ENCODE measurements at places on chromosomes 4 and X.

DNA sequence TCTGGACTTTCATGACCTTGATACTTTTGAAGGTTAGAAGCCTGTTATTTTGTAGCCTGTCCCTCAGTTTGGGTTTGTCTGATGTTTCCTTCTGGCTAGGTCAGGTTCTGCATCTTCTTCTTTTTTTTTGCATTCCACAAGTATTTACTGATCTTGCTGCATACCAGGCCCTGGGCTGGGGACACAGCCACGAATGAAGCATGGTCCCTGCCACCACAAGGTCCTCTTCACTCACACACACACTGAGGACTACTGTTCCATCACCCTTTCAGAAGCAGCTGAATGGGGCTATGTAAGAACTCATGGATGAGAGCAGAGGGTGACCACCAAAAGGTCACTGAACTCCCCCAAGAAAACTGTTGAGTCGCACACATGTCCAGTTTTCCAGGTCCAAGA, 39.2 kb downstream of the USP11 start:
- DNase-seq = no peak

- DNase-seq = no peak
These were observed 250.7 kb upstream of the RASGEF1B start for GRCh38 chr4:81722290-81722851.

- DNase-seq = no peak
These were observed 610.6 kb upstream of the DIPK2B start for GRCh38 chrX:45811326-45811725.

- no peak for DNase-seq
These were observed 76.9 kb upstream of the SCOC start for GRCh38 chr4:140296335-140297220.

DNA sequence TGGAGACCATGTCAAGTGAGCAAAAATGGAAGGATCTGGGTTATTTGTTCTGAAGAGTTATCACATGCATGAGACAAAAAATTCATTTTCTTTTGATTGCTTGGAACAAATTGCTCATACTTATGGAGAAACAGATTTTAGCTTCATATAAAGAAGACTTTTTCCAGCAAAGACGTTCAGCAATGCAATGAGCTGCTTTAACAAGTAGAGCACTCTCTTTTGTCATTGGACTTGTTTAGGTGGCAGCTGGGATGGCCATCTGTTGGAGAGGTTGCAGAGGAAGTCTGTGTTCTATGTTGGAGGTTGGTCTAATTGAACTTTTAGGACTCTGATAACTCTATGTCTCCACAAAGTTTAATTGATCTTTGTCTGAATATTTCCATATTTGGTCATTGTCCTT, 19.9 kb upstream of the CEP135 start:
- no peak for DNase-seq

- DNase-seq = no peak
These were observed 7.6 kb downstream of the CYBB start for GRCh38 chrX:37787423-37787869.

GRCh38 chr4:38489011-38489861, 174.8 kb upstream of the KLF3 start:
- DNase-seq = no peak

GRCh38 chr4:113881256-113881655, 98.2 kb downstream of the ARSJ start:
- no peak for DNase-seq

DNA sequence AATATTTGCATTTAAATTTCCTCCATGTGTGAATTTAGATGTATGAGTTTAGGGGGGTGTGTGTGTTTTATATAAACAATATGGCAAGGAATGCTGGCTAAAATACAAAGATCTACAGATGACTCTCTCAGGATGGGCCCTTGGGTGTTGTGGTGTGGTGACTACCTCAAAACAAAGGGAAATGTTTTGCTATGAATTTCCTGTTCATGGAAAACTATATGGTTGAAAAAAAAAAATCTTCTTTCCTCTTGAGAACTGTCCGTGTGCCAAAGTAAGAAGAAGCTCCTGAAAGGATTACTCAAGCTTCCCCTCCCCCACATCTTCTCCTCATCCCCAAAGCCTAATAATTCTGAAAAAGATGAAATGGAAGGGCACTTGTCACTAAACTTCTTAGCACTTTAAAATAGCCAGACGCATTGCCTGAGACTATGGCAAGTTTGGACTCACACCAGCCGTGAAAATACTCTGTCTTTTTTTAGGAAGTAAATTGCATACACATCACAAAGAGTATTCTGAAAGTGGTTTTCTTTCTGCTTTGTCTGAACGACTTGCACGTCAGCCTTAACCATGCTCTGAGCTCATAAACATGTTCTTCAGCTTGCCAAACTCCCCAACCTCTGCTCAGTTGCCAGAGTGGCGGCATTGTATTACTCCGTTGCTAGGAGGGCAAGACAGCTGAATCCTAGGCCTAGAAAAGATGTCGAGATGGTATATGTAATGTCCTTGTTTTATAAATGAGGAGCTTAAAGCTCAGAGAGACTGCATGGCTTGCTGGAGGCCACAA, 250.4 kb upstream of the JADE1 start:
- no peak for DNase-seq

DNA sequence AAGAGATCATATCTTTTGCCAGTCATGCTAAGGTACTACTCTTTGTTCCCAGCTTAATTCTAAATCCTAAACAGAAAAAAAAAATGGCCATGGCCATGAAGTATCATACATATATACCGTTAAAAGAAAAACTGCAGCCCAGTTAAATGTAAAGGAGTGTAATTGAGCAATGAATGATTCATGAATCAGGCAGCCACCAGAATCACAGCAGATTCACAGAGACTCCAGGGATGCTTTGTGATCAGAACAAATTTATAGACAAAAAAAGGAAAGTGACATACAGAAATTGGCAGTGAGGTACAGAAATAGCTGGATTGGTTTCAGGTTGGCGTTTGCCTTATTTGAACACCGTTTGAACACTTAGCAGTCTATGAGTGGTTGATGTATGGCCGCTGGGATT, 42.1 kb upstream of the PDGFC start:
- no peak for DNase-seq

DNA sequence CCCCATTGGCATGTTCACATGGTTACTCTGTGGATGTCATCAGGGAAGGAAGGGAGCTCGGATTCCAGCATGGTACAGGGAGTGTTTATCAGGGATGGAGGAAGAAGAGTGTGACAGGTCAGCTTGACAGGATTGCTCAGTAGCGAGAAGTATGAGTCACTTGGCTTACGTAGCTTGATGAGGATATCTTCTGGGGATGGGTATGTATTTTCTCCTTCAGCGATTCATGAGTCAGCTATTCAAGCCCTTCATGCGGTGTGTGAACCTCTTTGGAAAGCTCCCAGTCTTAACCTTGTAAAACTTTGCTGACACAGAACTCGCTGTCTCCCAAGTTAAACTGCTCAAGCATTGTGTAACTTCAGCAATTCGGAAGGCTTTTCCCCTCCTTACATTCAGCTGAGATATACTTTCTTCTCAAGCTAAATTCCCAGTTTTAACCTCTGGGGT, 275.4 kb downstream of the ARHGAP10 start:
- no peak for DNase-seq

DNA sequence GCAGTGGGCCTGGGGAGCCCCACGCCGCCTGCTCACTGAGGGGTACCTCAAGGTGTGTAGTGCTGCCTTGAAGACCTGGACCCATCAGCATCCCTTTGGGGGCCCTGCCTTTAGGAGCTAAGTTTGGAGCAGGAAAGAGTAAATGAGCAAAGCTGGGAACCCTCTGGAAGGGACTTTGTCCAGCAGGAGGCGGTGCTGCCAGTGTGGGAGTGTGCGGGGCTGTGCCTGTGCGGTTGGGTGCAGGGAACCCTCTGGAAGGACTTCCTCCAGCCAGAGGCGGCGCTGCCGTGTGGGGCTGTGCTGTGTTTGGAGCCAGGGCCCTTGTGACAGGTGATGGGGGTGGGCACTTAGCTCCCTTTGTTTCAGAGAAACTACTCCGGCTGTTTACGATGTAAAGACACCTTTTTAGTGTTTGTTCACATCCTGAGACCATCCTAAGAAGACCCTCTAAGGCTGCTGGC, 25.8 kb downstream of the RGS12 start:
- no peak for DNase-seq

GRCh38 chr4:3276986-3277385, 15.8 kb upstream of the RGS12 start:
- DNase-seq = no peak

DNA sequence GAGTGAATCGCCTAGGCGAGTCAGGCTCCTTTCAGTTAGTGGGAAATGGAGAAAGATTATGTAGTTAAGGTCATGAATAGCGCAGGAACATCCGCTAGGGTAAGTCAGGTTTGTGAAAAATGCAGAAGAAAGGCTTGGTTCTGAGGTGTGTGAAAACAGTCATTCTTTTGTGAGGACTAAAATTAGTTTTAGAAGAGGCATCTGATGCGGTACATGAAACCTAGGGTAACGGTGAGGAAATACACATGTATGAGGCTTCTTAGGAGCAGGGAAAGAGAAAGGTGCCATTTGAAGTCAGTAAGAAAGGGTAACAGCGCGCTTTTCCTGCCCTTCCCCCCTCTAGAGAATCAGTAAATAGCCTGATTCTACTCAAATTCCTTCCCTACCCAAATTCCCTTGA, 570 bp upstream of the RNF128 start:
- DNase-seq = no peak

DNA sequence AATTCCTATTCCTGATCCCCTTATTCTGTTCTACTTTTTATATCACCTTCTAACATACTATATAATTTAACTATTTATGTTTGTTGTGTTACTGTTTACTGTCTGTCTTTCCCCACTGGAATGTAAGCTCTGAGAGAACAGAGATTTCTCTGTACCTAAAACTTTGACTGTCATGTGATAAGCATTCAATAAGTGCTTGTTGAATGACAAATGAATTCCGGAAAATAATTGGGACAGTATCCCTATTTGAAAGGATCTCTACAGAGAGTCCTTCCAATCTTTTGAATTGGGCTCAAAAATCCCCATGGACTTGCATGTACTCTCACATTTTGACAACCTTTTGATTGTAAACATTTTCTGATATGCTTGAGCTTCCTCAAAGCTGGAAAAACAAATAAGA, 1.6 kb upstream of the MMGT1 start:
- DNase-seq = no peak

DNA sequence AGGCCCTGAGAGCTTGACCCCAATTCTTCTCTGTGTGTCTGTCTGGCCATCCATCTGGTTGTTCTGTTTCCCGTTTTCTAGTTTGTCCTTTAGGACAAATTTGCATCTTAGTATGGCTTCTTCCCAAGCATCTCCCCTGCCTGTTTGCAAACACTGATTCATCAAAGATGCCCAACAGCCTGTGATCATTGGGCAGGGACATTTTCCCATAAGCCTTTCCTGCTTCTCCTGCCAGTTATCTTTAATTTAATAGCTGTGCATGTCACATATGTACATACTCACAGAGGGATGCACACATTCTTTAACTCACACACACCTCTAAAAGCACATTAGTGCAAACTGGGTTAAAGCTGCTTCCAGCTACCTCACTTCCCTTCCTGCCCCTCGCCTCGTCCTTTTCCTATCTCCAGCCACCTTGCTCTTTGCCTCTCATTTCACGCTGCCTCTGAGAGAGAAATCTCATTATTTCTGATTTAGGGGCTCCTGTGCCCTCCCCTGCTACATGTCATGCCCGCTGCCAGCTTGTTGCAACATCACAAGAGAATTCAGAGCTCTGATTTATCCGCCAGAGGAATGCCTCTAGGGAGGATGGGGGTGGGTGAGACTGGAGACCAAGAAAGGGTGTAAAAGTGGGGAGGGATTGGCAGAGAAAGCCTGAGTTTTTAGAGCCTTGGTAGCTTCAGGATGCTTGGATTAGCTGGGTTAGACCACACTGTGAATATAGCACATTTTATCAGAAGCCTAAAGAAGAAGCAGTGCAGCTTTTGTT, 100.6 kb downstream of the NHS start:
- DNase-seq = no peak

DNA sequence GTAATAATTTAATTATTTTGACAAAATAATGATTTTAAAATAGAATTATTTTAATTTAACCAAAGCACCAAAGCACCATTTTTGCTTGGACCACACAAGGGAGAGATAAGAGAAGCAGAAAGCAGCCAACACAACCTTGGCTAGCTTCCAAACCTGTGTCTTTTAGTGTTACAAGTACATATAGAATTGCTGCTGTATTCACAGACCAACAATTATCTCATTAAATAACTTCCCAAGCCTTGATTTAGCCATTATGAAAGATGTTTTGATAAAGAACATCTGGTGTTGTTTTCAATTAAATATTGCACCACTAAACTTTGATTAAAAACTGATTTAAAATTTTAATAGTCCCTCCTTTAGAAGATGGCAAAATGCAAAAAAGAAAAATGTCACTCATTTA, 14.0 kb upstream of the IGFBP7 start:
- DNase-seq = no peak

DNA sequence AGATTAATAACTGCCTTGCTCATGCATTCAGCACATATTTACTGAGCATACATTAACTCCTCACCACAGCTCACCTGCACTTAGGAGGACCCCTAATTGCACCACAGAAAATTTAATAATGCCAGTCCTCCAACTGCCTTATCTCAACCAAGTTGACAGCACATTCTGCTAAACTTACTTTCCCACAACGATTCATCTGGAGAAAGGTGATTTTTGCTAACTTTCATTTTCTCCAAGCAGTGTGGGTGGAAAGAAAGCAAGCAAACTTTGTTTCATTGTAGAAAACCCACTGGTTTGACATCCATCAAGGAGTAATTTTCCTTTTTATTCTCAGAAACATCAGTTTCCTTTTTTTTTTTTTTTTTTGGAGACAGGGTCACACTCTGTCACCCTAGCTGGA, 49.1 kb downstream of the RASGEF1B start:
- DNase-seq = no peak

GRCh38 chr4:47744843-47745382, 93.0 kb downstream of the CORIN start:
- DNase-seq = no peak

DNA sequence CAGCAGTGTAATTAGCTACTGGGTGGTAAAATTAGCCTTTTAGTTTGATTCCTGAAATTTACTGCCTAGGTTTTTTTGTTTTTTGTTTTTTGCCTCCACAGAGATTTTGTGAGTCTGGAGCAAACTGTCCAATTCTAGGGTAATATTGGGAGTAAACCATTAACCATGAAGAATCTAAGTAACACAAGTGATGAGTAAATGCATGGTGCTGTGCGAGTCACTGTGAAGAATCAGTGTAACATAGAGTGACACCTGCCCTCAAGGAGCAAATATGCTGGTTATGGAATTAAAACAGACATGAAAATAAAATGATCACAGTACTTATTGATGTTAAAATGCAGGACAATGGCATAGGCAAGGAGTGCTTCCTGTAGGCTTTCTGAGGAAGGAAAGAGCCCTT, 60.1 kb downstream of the LRP2BP start:
- no peak for DNase-seq

GRCh38 chr4:4986841-4987240, 32.4 kb downstream of the CYTL1 start:
- no peak for DNase-seq

Data from stimulated activated CD4-positive, alpha-beta T cell treated with anti-CD3 and anti-CD28 coated beads, Interleukin-1b, Interleukin-23, amount 100 ng/mL, for 1 hour (primary cell).